ENCODE measurements at places on chromosomes 7 and 10.

- peak; percentile 24 for DNase-seq
These were observed 11.7 kb downstream of the PLAC9 start for GRCh38 chr10:80144067-80144695.

DNA sequence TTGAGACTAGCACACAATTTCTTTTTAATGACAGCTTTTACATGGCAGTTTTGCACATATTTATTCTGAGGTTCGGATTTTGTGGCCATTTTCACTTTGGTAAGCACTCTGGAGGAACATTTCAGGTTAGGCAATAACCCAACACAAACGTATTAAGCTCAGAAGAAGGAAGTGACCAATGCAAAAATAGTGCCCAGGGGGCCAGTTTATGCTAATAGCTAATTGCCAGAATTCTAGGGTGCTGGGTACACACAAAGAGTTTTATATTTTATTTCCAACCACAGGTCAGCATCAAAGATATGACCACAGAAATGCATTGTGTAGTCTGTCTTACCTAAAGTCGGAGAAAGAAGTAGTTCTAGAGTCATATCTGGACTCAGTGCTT, 8.4 kb upstream of the AGR2 start:
- DNase-seq = no peak

GRCh38 chr10:14779001-14779651, 4.4 kb upstream of the FAM107B start:
- DNase-seq = no peak

DNA sequence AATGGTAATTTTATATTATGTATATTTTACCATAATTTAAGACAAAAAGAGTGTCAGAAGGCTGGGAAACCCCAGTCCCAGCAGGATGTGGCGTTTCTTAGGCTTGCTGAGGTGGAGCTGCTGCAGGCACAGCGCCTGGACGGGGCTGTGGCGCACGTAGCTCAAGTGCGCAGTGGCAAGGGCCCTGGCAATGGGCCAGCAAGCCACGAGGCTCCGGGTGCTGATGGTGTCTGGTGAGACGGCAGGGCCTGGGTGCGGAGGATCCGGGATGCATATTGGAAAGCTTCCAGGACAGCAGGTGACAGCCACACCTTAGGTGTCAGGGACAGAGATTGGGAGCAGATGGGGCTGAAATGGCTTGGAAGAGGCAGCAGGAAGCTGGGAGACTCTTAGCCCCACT, 37.2 kb downstream of the CLEC2L start:
- DNase-seq = no peak

- DNase-seq = peak; percentile 68
These were observed 42.6 kb upstream of the CC2D2B start for GRCh38 chr10:95864906-95865813.

- DNase-seq = peak; percentile 77
These were observed 22.2 kb downstream of the LIPK start for GRCh38 chr10:88728107-88728763.

DNA sequence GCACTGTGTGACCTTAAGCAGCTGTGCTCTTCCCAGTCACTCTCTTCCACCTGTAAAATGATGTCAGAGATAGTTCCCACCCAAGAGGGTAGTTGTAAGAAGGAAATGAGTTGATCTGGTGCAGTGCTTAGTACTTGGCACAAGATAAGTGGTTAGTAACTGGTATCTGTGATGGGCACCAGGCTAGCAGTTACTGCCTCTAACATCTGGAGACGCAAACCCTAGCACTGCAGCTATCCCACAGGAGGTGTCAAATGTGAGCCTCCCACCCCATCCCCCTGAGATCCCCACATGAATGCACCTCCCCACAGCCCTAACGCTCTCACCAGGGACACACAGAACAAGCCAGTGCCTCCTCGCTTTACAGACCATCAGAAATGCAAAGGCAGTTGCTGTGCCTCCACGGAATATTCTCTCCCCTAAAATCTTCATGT, 72.0 kb downstream of the KCNMA1 start:
- DNase-seq = no peak
